ENCODE measurements at places on chromosomes 12 and 14.

GRCh38 chr12:120346681-120347080 is 19.1 kb upstream of the PLA2G1B start:
- DNase-seq = no peak

GRCh38 chr12:27207615-27208413 is 36.3 kb upstream of the STK38L start:
- no peak for DNase-seq

DNA sequence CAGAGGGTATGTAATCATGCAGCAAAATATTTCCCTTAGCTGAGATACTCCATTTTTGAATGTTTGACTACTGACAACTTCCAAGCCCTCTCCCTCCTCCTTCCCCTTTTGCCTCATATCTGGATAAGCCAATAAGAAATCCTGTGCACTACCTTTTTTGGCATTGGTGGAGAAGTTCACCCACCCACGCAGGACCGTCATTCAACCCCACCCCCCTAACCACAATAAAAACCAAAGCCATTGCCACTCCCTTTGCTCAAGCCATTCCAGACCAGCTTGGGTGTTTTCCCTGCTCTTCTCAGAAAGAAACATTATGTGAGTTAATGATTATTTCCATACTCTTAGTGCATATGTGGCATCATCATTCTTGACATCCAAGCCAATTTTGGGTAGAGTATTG is 176.7 kb downstream of the PTPN11 start:
- DNase-seq = no peak

DNA sequence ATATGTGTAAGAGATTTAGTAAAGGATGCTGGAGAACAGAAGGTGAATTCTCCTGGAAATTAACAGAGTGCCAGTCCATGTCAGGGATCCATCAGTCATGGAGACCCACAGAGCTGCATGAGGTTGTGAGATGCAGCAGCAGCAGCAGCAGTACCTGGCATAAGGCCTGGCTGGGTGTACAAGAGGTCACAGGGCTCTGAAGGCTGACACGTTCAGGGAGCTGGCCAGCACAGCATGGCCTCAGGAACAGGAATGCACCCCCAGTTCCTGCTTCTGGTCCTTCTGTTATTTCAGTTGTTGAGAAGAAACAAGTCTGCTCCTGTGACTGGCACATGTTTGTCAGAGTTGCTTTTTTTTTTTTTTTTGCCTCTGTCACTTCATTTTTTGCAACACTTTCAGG is 210.8 kb downstream of the CNTN1 start:
- no peak for DNase-seq

DNA sequence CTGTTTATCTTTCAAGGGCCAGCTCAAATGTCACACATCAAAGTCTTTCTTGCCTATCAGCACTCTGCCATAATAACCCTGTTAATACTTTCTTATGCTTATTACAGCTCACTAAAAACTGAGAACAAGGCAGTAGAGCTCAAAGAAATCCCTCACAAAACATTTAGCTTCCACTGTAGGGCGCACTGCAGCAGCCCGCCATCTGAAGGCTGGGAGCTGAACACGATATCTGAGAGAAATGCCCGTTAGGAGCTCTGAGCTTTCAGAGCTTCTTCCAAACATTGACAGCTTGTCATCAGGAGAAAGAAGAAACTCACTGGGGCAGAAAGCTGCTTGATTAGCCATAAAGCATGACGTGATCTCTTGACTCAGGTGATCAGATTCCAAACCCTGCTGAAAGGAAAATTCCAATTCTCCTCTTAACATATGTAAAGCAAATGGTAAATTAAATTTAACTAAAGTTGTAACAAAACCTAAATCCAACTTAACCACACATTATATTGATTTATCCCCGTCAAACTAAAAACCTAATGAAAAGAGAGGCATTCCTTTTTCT is 175.7 kb downstream of the C12orf50 start:
- no peak for DNase-seq

GRCh38 chr12:129871991-129872972 is 31.5 kb downstream of the TMEM132D start:
- DNase-seq = no peak

- DNase-seq = peak; percentile 55
Observed at GRCh38 chr12:70576341-70577282, 60.6 kb downstream of the PTPRB start.

DNA sequence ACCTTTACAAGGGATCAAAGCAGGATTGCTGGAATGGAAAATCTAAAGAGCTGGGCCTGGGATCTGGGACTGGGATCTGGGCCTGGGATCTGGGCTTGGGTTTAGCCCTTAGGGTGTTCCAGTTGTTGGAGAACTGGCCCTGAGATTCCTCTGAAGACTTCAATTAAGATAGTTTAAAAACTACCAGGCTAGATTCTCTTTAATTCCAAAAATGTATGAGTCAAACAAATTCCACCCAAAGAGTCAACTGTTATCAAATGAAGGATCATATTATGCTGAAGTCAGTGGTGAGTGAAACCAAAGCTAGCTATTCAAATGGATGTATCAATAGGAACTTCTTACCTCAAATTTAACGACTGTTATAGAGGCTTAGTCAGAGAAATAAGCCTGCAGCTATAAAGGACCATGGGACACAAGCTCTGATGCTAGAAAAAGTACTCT is 40.5 kb downstream of the LIMA1 start:
- DNase-seq = no peak

- no peak for DNase-seq
Observed at GRCh38 chr14:72792051-72792788, 101.7 kb downstream of the DPF3 start.

- DNase-seq = no peak
Observed at GRCh38 chr12:57739387-57739786, 845 bp upstream of the AGAP2 start.

DNA sequence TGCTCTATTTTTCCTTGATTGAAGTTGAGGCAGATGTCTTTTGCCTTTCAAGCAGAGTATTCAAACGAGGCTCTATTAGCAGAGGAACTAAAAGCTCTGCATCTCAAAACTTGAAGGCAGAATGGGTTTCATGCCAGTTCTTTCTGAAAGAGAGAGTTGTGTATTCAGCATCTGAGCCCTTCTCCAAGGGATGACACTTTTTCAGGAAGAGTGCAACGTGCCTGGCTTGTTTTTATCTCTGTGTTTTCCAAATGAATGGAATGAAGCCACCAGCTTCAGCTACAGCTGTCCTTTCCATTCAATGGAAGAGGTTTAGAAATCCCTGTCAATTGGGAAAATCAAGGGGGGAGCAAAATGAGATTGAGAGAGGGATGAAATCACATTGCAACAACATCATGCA is 14.6 kb downstream of the BEST3 start:
- no peak for DNase-seq

DNA sequence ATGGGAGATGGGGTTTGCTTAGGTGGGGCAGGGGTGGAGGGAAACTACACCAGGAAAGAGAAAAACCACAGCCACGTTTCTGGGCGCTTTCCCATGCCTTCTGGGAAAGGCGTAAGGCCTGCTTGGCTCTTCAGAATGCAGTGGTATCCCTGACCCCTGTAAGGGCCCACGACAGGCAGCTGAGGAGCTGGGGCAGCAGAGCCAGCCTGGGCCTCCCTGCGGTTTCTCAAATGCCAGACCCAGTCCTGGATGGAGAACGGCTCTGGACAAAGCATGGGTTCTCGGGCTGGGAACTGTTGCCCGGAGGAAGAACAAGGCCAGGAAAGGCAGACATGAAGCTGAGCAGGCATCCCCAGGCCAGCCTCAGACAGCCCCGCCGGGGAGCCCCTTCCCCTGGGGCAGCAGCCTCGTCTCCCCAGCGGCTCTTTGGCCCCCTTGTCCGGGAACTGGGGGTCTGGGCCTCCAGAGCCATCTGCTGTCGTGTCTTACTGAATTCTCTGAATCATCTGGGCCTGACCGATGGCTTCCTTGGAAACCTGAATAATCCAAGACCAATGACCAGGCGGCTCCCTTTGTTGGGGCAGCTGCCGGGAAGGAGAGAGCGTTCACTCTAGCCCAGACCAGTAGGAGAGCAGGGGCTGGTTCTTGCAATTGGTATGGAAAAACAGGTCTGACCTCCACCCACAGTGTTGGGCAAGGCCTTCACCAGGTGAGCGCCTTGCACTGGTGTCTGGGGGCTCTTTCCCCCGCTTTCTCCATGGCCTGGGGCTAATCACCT is 64.0 kb upstream of the RIN3 start:
- DNase-seq = no peak

- DNase-seq = no peak
Observed at GRCh38 chr12:48997719-48998496, 1.3 kb downstream of the DDN start.

GRCh38 chr12:75852956-75853355 is 178.6 kb downstream of the PHLDA1 start:
- no peak for DNase-seq

DNA sequence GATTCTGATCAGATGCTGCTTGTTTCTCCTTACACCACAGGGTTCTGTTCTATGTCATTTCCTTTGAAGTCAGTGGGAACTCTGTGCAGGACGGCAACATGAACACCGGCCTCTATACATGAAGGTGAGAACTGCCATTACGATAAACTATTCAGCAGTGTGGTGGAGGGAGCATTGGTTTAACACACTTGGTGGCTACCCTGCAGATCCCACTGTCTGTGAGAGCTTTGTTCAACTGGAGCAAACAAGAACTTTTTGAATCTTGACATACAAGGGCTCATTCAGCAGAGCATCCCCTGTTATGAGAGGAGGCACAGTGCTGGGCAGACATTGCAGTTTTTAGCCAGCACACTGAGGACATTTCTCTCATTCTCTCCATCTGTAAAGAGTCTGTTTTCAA is 10.7 kb upstream of the FRS2 start:
- DNase-seq = no peak

- DNase-seq = no peak
Observed at GRCh38 chr12:14408208-14408607, 42.7 kb downstream of the ATF7IP start.

DNA sequence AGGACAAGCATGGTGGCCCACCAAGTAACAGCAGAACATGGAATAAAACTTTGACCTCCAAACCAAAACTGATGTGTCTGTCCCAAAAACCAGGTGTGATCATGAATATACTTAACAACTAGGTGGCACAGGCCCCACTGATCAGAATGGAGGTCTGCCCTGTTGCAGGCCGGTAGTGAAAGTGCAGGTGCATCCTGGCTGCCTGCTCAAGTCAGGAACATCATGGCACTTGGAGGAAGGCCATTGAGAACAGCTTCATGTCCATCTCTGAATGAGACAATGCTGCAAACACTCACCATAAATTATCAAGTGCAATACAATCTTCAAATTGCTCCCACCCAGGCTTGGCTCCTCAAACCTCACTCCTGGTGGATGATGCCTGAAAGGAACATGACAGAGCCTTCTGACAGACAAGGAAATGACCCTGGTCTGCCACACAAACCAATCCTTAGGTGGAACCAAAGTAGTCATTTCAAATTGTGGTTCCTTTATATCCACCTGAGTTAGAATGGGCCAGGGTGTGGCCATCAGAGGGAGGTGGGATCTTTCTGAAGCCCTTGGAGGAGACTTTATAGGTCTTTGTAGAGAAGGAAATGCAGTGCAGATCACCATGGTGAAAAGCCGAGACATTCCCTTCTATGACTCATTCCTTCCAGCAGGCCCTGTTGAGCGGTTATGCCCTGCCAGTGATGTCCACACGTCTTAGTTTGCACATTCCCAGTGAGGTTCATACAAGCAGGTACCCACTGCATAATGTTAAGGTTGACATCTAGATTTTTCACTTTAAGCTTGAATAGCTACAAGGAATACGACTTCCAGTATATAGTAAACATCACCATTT is 36.0 kb downstream of the EGLN3 start:
- no peak for DNase-seq

- no peak for DNase-seq
Observed at GRCh38 chr12:29799591-29799990, 15.8 kb upstream of the TMTC1 start.

- no peak for DNase-seq
Observed at GRCh38 chr14:46861753-46862152, 210.2 kb upstream of the RPL10L start.

GRCh38 chr12:1584326-1584725 is 10.1 kb downstream of the FBXL14 start:
- DNase-seq = no peak

- DNase-seq = no peak
Observed at GRCh38 chr12:124745465-124745890, 118.2 kb downstream of the SCARB1 start.

- peak; percentile 33 for DNase-seq
Observed at GRCh38 chr14:53613404-53614253, 343.0 kb downstream of the BMP4 start.

DNA sequence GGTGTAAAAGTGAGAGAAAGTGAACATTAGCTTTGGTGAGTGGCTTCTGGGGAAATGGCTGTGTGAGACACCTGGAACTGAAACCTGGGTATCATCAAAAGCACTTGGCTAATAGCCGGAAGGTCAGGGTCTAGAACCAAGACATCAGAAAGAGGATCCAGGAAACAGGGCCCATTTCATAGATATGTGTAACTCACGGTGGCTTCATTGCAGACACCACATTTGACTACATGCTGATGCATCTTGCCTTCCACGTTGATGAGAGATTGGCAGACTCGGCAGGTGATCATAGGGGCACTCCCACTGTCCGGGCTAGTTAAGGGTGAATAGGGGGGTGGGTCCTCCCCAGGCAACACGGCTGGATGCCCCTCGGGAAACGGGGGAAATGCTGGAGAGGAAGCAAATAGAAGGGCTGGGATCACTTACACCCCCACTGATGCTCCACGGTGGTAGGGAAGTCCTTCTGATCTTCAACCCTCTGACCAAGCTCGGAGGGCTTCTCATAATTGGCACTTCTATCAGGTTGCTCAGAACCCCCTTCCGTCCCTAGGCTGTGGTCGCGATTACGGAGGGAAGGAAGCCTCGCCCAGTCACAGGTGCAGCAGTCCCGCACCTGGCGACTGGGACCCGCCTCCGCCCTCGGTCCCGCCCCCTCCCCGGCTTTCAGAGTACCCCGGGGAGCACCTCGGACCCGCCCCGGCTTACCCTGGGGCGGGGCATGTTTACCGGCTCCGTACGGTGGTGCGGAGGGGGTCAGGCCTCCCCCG is 593 bp downstream of the PIP4P1 start:
- no peak for DNase-seq

DNA sequence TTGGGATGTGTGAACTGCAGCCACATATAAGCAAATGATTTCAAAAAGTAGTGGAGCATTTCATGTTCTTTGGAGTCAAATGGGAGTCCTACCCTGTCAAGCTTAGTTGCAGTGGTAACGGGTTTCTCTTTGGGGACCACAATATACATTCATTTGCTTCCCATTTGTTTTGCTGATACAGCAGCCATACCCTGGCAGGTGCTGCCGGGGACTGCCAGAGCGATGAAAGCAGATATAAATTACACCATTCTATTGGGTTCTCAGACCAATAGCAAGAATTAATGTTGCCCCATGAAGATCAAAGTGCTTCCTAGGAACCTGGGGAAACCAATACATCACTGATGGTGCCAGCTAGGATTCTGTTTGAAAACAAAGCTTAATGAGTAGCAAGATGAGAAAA is 1621.5 kb upstream of the FLRT2 start:
- DNase-seq = no peak

- DNase-seq = no peak
Observed at GRCh38 chr12:120892265-120892664, 11.9 kb downstream of the SPPL3 start.

DNA sequence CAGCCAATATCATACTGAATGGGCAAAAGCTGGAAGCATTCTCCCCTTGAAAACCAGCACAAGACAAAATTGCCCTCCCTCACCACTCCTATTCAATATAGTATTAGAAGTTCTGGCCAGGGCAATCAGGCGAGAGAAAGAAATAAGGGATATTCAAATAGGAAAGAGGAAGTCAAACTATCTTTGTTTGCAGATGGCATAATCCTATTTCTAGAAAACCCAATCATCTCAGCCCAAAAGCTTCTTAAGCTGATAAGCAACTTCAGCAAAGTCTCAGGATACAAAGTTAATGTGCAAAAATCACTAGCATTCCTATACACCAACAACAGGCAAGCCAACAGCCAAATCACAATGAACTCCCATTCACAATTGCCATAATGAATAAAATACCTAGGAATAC is 21.0 kb upstream of the ANP32D start:
- no peak for DNase-seq

All from right renal pelvis (tissue), 4 donors.